ENCODE measurements at places on chromosomes 5 and 9.

DNA sequence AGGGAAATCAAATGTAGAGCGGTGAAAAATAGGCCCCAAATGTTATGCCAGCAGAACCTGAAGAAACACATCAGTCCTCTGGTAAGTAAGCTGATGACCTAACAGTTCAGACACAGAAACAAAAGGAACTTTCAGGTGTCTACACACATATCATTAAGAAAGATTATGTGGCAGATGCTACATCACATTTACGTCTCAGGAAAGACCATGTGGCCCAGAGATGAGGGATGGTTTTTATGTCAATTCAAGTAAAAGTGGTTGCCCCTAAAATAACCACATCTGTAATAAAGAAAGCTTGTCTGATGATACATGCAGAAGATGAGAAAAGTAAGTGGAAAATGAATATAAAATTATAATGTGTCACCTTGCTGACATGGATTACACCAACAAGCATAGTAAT lies 31.4 kb downstream of the GNAQ start:
- no peak for DNase-seq

DNA sequence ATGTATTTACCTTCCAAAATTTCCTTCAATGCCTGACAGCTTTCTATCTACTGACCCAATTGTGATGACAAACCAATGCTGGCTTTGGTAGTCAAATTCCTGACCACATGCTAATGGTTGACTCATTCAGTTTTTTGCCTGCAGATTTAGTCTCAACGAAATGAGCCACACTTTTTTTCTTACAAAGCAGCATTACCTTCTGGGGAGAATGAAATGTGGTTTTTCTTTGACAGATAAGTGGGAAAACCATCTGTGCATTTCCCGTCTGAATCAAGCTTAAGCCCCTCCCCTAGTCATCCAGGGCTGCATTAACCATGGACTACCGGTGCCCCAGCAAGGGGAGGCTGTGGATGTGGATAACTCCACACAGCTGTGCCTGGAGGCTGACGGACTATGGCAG lies 99.6 kb upstream of the TAF11L2 start:
- no peak for DNase-seq

GRCh38 chr9:78371981-78372380 lies 75.1 kb downstream of the PSAT1 start:
- no peak for DNase-seq

GRCh38 chr5:107104040-107104995 lies 566.4 kb downstream of the EFNA5 start:
- no peak for DNase-seq

All from T-helper 1 cell (primary cell).